ENCODE measurements at places on chromosomes 3 and 15.
A peak's percentile ranks its signal among the peaks of the same experiment; 100 is the strongest.

- DNase-seq: peak; percentile 70
These were observed 158.6 kb upstream of the NR2E3 start for GRCh38 chr15:71651750-71652186.

- no peak for DNase-seq
These were observed 133.2 kb downstream of the ANXA2 start for GRCh38 chr15:60264566-60264965.

DNA sequence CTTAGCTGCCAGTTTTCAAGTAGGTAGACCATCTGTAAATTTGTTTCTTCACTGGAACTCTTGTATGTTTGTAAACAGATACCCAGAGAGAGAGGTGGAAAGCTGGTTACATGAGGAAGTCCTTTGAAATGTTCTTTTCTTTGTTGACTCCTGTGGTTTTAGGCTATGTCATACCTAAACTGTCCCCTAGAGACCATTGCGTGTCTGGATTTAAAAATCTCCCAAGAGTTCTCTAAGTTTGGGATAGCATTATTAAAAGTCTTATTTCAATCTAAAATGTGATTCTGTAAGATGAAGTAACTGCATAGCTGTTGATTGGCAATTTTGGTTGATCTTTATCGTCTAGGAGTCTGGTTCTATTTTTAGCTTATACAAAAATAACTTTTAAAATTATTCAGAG lies 127.2 kb downstream of the GHSR start:
- DNase-seq: no peak

DNA sequence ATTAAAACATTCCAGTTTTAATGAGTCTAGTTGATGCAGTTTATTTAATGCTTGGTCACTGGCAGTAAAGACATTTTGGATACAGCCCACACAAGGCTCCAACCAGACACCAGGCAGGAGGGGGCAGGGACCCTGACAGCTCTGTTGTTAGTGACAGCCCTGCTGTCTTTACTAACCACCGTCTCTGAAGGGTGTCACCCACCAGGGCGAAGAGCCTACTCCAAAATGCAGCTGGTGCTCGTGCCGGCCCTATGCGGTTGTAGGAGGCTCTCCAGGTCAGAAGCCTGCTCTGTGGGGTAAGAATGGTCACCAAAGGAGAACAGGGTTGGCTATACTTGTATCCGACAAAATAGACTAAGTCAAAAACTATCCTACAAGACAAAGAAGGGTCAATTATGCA lies 132.2 kb downstream of the ATP10A start:
- no peak for DNase-seq

GRCh38 chr3:12869035-12869621 lies 27.8 kb upstream of the RPL32 start:
- DNase-seq: no peak

- DNase-seq: no peak
These were observed 9.1 kb upstream of the C3orf22 start for GRCh38 chr3:126567696-126568438.

GRCh38 chr3:13077431-13078162 lies 4.4 kb upstream of the IQSEC1 start:
- DNase-seq: peak; percentile 80

DNA sequence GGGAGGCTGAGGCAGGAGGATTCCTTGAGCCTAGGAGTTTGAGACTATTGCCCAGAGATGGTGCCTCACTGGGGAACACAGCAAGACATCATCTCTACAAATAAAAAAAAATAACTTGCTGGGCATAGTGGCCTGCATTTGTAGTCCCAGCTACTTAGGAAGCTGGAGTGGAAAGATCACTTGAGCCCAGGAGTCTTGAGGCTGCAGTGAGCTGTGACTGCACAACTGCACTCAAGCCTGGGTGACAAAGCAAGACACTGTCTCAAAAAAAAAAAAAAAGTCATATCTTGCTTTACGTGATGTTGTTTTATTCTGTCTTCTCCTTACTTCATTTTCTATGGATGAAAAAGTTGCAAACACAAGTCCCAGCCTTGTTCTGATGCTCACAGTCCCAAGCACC lies 14.1 kb downstream of the GATM start:
- DNase-seq: no peak

- DNase-seq: no peak
These were observed 12.8 kb downstream of the ASB14 start for GRCh38 chr3:57279685-57280084.

DNA sequence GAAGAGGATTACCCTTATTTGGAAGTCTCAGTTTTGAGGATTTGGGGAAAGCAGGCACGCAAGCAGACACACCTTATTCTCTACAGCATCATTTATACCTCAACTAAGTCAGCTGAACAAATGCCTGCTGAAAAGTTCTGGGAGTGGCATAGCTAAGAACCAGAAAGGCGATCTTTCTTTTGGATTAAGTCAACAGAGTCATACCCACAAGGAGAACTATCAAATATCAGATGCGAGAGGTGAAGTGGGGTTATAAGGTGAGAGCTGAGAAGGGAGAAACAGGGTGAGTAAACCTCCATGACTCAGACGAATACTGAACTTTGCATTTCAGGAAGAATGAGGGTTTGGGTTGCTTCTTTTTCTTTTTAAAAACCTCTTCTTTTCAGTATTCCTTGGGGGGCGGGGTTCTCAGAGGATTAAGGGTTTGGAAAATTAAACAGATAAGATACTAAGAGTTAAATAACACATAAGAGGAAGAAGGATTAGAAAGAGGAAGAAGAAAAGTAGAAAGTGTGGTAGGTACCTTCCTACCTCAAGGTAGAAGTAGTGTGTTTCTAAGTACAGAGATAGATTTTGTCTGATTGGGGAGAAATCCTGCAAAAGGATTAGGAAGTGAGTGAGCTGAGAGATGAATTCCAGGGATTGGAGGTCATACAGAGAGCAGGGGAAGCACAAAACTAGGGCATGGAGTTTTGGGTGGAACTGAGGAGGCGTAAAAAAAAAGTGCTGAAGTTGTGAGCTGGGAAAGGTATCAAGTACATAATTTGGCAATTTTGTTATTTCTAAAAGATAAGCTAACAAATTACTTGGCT lies 41.3 kb upstream of the ICE2 start:
- DNase-seq: no peak

DNA sequence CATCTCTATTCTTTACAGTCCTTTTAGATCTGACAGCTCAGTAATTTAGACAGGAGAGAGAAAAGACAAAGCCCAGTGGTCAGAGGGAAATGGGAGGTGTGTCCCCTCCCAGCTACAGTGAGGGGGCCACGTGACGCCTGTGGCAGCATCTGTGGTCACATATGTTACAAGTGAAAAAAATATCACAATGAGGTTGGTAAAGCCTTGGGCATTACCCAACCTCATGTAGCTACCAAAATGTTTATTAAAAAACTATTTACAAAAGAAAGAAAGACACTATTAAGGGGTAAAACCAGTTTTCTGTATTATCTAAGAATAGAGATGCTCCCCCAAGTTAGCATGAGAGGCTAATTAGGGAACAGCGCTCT lies 42.9 kb upstream of the PLCL2 start:
- no peak for DNase-seq

DNA sequence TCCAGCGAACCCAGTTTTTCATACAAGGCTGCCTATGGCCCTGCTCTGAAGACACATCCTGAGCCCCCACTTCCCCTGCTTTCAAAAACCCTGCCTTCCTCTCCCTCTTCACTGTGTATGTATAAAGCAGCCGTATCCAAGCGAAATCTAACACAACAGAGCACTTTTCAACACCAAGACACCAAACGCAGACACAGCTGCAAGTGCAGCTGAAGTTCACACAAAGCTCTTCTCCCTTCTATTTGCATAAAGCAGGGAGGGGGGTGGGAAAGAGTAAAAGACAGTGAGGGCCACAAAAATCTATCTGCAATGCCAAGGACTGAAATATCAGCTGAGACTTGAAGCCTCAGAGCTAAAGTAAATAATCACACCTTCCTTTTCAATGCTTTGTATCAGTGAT lies 35.1 kb upstream of the CSPG5 start:
- no peak for DNase-seq

GRCh38 chr3:148036331-148036876 lies 627.2 kb downstream of the ZIC1 start:
- DNase-seq: no peak

DNA sequence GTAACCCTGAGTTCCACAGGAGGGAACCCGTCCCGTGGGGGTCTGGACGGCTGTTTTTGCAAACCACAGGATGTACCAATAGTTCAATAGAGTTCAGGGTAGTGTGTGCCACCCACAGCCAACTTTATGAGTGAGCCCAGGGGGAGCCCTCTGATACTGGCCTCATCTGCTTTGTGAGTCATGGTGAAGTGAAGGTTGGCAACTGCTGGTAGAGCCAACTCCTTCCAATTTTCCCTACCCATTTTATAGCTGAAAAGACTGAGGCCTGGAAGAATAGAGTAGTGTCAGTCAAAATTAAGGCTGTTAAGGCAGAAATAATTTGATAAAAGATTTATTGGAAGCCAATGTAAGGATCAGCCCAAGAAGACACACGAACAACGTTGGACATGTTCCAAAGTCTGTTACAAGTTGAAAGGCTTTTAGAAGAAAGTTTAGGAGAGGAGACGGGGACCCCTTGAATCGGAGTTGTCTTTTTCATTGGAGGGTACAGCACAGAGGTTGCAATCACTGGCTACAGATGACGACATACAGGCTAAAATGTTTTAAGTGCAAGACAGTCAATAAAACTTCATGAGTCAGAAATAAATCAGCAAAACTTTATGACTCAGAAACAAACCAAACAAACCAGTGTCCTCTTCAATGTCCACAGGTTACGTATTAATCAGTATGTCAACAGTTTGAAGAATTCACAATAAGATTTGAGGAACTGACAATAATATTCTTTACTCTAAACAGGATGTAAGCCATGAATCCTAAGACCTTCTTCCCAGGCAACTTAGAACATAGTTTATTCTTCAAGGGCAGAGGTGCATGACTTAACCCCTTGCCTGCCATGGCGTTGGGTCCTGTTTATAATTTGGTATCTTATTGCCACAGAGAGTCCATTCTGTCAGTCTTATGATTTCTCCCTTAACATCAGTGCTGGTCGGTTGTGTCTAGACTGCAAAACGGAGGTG lies 62.9 kb upstream of the NR2E3 start:
- no peak for DNase-seq

DNA sequence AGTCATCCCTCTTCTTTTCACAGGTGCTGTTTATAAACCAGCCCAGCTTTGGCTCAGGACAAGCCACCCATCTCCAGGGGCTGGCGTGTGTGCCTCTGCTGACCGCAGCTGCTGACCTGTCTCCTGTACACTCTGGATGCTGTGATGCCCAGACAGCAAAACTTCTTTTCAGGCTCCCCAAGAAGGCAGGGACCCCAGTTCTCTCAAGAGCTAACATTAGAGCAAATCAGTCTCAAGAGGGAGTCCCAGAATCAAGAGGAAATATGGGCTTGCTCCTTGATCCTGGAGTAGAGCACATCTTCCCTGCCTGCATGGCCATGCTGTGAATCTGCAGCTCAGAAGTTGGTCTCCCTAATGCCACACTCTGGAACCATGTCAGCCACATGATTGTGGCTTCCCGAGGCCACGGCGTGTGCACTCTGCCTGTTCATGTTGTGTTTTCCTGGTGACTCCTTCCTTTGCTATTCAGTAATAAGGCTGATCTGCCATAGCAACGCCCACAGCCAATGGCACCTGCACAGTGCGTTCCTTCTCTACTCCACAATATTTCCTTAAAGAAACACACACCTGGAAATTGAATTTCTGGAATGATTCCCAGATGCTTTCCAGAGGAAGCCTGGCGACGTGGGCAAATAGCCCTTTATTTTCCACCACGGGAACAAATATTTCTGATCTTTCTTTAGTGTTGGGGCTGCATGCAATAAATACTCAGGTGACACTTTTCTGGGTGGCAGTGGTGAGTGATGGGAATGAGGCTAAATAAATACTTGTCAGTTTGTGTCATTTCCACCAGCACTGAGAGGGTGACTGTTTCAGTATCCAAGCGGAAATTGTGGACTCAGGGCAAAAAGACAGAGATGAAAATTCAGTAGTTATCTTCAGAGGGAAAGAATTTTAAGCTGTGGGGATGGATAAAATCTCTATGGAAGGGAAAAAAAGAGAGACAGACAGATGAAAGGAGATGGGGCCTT lies 21.9 kb upstream of the THSD4 start:
- no peak for DNase-seq

DNA sequence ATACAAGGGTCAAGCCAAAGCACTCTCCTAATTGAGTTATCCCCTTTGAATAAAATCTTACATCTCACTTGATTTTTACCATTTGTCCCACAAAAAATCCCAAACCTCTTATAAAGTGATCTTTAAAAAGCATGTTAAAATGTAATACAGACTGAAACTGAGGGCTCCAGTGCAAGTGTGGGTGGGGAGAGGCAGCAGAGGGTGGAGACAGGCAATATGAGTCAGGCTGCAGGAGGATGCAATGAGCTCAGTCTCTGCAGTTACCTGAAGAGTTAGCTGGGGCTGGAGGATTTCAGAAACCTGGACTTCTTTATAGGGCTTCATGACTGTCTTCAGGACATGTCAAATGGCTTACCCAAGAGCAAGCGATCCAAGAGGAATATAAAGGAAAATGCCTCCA lies 14.2 kb upstream of the COLQ start:
- no peak for DNase-seq

DNA sequence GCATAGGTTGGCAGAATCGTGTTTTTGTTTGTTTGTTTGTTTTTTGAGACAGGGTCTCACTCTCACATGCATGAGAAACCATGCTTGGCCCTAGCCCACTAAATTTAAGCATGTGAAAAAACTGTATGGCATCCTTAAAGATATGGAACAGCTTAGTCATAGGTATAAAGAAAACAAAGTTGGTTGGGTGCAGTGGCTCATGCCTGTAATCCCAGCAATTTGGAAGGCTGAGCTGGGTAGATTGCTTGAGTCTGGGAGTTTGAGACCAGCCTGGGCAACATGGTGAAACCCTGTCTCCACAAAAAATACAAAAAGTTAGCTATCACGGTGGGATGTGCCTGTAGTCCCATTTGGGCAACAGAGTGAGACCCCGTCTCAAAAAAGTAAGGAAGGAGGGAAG lies 25.2 kb downstream of the EXD1 start:
- DNase-seq: no peak

- no peak for DNase-seq
These were observed 107.6 kb upstream of the BFSP2 start for GRCh38 chr3:133292296-133292695.

DNA sequence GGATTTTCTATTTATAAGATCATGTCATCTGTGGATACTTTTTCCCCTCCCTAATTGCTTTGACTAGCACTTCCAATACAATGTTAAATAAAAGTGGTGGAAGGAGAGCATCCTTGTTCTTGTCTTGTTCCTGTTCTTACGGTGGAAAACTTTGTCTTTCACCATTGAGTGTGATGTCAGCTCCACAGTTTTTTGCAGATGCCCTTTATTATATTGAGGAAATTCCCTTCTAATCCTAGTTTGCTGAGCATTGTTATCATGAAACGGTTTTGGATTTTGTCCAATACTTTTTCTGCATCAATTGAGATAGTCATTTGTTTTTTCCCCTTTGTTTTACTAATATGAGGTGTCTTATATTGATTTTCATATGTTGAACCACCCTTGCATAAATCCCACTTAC lies 19.9 kb upstream of the IL20RB start:
- DNase-seq: no peak

DNA sequence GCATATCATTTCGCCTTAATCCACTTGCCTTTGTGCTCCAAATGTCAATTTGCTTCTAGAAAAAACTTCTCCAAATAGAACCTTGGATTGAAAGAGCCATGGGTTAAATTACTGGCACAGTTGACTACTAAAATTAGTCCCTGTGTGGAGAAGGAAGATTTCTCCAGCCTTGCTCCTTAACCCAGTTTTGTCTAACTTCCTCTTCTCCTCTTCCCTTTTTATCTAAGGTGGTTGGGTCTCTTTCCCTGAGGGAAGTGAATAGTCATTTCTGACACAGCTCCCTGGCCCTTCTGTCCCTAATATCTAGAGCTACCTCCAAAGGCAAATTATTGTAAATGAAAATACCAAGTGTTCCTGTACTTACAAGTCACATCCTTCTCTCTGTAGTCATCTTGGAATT lies 527.9 kb upstream of the TBL1XR1 start:
- no peak for DNase-seq

- DNase-seq: no peak
These were observed 45.2 kb upstream of the BDH1 start for GRCh38 chr3:197600796-197601565.

Measured in SHP77 (cell line).